ENCODE measurements at places on chromosomes 6 and 20. TPM values are rescaled to one million over a fixed set of nuclear protein-coding genes. Genes with fewer than 3 reads are reported as not detected.

The CNPY3 gene
- 36.8 TPM for total RNA-seq

The NFS1 gene
- total RNA-seq = 39.0 TPM

The MEI4 gene
- not detected for total RNA-seq

The RNF39 gene
- 0.05 TPM for total RNA-seq

The SLC17A3 gene
- 1.2 TPM for total RNA-seq

The BTN1A1 gene
- total RNA-seq = not detected

The NTSR1 gene
- total RNA-seq = 0.05 TPM

The GSTA2 gene
- not detected for total RNA-seq

The GSTA1 gene
- total RNA-seq = 0.07 TPM

The SIGLEC1 gene
- 0.02 TPM for total RNA-seq

The PNPLA1 gene
- not detected for total RNA-seq

The VWA7 gene
- 1.3 TPM for total RNA-seq

The TREML2 gene
- not detected for total RNA-seq

The HRH3 gene
- total RNA-seq = not detected

The MYO6 gene
- total RNA-seq = 7.3 TPM

The SLC44A4 gene
- not detected for total RNA-seq

The ADGRF5 gene
- total RNA-seq = not detected

Data from A549 treated with AZD2906 at 1 μM for 4 hours (cell line).